ENCODE measurements at places on chromosomes 7 and 10. TPM values are rescaled to one million over a fixed set of nuclear protein-coding genes. Genes with fewer than 3 reads are reported as not detected.
A peak's percentile ranks its signal among the peaks of the same experiment; 100 is the strongest.

DNA sequence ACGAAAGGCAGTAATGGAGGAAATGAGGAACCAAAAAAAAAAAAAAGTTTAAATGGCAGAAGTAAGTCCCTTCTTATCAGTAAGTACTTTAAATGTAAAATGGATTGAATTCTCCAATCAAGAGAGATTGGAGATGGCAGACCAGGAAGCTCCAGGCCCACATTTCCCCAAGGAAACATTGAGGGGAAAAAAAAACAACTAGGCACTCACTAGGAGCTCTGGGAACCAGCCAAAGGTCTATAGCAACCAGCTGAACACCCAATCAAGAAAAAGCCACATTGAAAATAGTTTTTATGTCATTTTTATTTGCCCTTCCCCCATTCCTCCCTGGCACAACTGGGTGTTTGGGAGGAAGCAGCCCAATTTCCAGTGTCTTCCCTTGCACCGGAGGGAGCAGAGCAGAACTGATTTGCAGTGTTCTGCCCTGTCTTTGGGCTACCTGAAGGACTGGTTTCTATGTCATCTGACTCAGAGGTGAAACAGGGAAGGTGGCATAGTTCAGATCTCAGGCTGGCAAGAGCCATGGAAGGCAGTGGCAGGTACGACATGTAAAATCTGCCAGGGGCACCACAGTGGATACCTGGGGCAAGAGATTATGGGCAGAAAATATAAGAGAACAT lies 121.9 kb downstream of the SMURF1 start:
- no peak for DNase-seq
- no peaks in the 10 kb centered on the region for H3K36me3 ChIP-seq
- peak overlapping the region; percentile 48 for H3K27ac ChIP-seq
- H3K4me1 ChIP-seq = no peaks in the 10 kb centered on the region
- H3K27me3 ChIP-seq = no peaks in the 10 kb centered on the region

PPP1R9A gene
- 37.2 TPM for total RNA-seq

DNA sequence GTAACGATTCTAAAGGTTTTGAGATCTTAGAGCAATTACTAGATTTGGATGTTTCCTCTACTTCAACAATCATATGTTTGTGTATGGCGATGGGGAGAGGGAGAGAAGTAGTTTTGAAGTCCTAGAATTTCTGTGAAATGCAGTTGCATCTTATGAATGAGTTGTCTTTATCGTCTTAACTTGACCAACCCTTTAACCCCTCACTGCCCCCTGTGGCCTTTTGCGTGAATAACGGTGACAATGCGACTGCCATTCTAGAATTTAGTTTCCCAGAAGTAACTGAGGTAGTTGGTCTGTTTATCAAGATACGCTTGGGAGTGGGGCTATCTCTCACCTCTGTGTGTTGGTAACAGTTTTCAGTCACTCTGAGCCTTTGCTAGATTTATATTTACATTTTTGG lies 204.6 kb downstream of the HDAC9 start:
- no peaks in the 10 kb centered on the region for H3K36me3 ChIP-seq
- DNase-seq = peak; percentile 31
- H3K27me3 ChIP-seq = no peaks in the 10 kb centered on the region
- H3K4me3 ChIP-seq = no peak overlapping the region
- no peak overlapping the region for H3K27ac ChIP-seq

- H3K36me3 ChIP-seq = no peaks in the 10 kb centered on the region
- no peaks in the 10 kb centered on the region for H3K27me3 ChIP-seq
- DNase-seq = peak; percentile 47
- H3K4me1 ChIP-seq = no peaks in the 10 kb centered on the region
- H3K27ac ChIP-seq = no peak overlapping the region
Observed at GRCh38 chr10:31467791-31468535, 148.9 kb downstream of the ZEB1 start.

GRCh38 chr10:86187499-86188239 lies 178.9 kb downstream of the GRID1 start:
- no peaks in the 10 kb centered on the region for H3K36me3 ChIP-seq
- no peak overlapping the region for H3K27ac ChIP-seq

Data from Caco-2 (cell line).